ENCODE measurements at places on chromosomes 2 and 18.

GRCh38 chr2:14234911-14235310 is 397.6 kb upstream of the LRATD1 start:
- DNase-seq, result no peak

DNA sequence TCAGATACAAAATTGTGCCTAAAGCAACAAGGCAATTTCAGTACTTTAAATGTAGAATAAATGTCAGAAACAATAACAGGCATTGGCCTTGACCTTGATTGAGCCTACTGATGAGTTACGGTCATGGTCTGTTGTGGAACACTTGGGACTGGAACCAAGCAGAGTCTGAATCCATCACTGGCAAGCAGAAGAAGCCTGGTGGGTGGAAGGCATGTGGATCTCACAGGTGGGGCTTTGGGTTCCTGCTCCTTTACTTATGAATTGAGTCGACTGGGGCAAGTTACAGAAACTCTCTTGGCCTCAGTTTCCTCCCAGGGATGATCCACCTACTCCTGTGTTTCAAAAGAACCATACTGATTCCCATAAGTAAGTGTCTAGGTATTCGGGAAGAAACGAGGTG is 102.3 kb downstream of the KCNF1 start:
- DNase-seq, result no peak

GRCh38 chr2:85930129-85931124 is 41.6 kb upstream of the ST3GAL5 start:
- DNase-seq, result no peak

GRCh38 chr2:227310756-227311110 is 14.3 kb upstream of the MFF start:
- DNase-seq, result no peak

DNA sequence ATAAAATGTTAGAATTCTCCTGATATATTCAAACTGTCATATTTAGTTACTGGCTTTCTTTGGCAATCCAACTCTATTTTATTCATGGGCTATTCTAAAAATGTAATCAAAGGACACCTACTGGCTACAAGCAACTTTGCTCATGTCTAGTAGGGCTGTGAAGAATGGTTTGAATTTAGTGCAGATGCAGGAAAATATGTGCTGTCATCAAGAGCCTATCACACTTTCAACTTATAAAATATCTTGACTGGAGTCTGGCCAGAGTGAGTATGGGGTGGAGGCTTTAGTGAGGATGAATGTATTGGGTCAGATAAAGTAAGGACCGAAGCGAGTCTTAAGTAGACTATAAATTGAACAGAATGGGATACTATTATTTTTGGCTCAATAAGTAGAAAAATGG is 343.4 kb upstream of the SPRED2 start:
- DNase-seq, result no peak

DNA sequence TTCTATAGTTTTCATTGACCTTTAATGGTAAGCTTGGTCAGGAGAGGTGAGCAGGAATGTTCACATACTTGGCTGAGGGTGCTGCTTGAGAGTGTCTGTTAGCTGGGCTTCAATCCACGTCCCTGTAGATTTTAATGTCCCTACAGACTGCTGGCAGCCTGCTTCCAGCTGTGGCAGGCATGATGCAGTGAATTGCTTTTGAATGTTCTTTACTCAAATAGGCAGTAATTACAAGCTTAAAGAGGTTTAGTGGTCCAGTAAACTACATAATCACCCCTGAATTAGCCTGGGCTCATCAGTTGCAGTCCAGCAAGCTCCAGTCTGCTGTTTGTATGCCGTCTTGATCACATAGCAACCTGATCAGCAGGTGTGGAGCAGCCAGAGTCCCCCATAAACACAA is 102.1 kb downstream of the MEIS1 start:
- no peak for DNase-seq

DNA sequence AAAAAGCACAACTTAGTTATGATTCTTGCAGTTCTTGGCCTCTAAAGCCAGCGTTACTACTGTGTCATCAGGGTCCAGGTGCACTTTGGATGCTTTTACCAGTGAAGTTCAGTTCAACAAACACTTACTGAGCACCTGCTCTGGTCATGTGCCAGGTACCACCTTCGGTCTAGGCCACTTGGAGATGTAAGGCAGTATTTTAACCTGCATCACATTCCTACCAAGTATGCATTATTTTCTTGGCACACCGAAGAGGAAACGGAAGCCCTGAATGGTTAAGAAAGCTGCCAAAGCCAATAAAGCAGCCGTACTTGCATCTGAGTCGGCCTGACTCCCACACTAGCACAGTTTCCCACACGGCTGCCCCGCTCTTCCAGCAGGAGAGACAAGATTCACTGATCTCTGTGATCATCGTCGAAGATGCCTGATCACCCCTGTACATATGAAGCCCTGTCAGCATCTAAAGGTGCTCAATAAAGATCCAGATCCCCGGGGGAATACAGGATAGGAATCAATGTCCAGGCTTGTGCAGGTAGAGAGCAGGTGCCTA is 427.1 kb downstream of the EIPR1 start:
- DNase-seq, result no peak

GRCh38 chr2:72330652-72331051 is 183.0 kb upstream of the CYP26B1 start:
- no peak for DNase-seq

GRCh38 chr2:225073198-225073597 is 30.9 kb upstream of the DOCK10 start:
- DNase-seq, result no peak

GRCh38 chr2:11312770-11313471 is 31.5 kb downstream of the ROCK2 start:
- no peak for DNase-seq

DNA sequence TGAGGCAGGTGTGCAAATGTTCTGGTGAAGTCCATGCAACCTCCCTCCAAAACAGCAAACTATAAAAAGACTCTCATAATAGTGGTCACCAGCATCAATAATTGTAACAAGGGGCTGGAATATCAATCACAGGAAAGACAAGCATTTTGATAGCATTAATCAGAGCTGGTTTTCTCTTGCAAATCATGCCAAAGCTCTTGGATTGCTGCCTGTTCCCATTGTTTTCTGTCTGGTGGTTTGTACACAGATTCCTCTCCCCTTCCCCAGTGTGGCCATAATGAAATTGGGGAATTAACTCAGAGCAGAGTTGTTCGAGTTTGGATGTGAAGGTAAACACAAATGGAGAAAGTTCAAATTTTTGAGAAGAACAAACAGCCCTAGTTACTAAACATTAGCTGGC is 134.2 kb downstream of the CDCA7 start:
- no peak for DNase-seq

- no peak for DNase-seq
Observed at GRCh38 chr2:241751152-241751551, 16.7 kb downstream of the D2HGDH start.

GRCh38 chr18:1037776-1038175 is 133.1 kb downstream of the ADCYAP1 start:
- DNase-seq, result no peak
